Cortex of kidney (tissue), 1 donor: ENCODE measurements at places on chromosomes 1 and 21.

DNA sequence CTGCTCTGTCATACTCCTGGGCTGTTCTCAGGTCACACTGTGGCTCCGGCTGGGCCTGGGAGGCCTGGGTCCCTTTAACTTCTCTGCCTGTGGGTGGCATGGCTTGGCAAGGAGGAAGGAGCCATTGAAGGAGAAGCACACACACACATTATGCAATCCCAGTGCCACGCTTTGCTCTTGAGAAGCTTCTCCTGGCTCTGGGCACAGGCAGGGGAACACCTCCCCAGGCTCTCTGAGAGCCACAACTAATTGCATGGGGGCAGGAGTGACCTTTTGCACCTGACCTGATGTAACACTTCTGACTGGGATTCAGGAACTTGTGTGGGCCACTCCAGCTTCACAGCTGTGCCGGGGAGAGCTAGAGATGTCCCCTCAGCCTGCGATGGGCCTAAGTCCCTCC is 23.1 kb downstream of the LGR6 start:
- DNase-seq, result no peak

GRCh38 chr1:110266834-110267233 is 56.7 kb downstream of the KCNC4 start:
- no peak for DNase-seq

DNA sequence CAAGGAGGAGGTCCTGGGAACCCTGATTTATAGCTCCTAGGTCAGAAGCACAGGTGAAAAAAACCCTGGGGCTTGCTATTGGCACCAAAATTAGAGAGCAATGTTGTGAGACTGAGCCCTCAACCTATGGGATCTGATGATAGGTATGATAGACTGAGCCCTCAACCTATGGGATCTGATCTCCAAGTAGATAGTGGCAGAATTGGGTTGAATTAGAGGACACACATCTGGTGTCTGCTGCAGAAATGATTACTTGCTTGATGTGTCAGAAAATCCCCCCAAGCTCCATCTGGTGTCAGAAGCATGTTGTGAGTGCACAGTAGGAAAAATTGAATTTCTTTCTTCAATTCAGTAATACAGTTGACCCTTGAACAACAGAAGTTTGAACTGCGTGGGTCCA is 62.4 kb downstream of the MAP3K21 start:
- no peak for DNase-seq

DNA sequence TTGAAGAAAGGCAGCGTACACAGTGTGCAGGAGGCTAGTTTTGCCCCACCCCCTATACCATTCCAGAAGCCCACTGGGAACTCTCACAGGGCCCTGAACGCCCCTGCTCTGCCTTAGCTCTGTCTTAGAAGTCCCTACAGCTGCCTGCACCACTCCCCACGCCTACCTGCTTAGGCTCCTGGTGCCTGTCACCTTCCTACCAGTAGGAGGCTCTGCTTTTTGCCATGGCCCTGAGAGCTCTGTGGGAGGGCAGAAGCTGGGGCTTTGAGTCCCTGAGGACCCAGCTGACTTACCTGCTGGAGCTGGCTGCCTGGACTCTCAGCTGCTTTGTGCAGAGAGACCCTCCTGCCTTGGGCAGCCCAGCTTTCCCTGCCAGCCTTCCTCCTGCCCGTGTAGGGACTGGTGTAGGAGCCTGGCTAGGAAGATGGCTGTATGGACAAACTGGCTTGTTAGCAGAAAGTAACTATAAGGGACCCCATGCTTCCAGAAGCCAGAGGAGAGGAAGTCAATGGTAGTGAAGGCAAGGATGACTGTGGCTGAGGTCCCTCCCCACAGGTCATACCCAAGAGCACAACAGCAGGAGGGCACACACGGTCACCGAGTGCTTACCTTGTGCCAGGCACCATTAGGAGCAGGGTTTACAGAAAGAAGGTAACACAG is 9.8 kb upstream of the CELSR2 start:
- DNase-seq, result no peak

DNA sequence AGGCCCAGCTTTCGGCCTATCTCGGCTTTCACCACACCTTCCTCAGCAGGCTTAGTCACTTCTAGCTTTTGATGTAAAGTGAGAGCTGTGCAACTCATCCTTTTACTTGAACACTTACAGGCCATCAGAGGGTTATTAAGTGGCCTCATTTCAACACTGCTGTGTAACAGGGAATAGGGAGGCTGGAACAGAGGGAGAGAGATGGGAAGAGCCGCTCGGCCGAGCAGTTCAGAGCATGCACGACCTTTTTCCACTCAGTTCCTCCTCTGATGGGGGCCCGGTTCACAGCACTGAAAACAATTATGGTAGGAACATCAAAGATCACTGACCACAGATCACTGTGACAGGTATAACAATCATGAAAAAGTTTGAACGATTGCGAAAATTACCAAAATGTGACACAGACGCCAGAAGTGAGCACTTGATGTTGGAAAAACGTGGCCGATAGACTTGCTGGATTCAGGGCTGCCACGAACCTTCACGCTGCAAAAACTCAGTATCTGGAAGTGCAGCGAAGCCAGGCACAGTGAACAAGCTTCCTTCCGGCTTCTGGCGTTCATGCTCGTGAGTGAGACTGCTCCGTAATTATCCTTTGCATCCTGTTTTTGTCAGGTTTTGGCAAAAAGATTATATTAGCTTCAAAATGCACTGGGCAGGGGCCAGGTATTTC is 28.6 kb downstream of the AGPAT3 start:
- DNase-seq, result no peak

GRCh38 chr21:15289896-15290841 is 225.4 kb upstream of the NRIP1 start:
- DNase-seq, result no peak

- no peak for DNase-seq
Measured at GRCh38 chr1:11494771-11495170, 15.8 kb downstream of the DISP3 start.

- DNase-seq, result no peak
Measured at GRCh38 chr1:10788592-10789006, 7.8 kb downstream of the CASZ1 start.

- DNase-seq, result no peak
Measured at GRCh38 chr1:92881391-92881790, 49.6 kb downstream of the RPL5 start.

DNA sequence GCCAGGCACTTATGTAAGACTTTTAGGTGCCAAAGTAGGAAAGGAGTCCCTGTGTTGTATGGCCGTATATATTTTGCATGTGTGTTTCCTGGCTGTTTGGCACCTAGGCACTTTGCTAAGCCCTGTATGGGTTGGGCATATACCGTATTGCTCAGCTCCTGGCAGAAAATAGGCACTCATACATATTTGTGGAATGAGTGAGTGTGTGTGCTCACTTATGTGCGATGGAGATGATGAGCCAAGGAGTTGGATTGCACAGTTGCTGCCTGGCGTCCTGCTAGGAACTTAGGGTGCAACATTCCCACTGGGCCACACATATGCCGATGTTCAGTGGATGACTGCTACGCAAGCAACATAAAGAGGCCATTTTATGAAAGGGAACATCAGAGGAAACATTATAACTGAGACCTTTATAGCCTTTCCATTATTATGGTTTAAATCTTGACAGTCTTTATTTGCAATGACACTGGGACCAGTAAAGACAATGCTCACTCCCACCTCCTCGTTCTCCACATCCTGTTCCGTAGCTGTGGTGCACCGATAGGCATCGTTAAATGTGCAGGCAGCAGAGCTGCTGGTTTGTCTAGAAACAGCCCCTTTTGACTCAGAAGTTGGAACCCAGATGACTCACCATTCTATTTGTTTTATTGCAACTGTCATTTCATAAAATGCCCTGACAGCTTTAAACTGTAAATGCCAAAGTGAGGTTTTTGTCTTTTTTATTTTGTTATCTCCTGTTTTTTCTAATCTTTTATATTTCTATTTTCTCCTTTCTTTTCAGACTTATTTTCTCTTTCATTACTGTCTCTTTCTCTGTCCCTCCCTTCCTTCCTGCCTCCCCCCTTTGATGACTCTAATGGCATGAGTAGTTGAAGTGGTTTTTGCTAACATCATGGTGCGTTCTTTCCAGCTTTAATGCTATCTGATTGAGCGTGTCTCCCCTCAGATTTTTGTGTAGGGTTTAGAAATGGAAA is 36.1 kb downstream of the PEX14 start:
- DNase-seq, result no peak

DNA sequence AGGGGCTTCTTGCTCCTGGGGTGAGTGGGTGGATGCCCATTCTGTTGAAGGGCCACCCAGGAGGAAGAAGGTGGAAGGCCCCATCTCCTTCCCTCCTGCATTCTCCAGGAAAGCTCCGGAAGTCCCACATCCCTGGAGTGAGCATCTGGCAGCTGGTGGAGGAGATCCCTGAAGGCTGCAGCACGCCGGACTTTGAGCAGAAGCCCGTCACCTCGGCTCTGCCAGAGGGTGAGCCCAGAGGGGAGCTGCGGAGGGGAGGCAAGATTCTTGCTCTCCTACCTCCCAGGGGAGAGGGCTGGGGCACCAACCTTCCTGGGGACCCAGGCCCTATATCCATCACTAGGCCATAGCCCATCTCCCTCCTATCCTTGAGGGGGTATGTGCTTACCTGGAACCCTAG is 3.4 kb downstream of the IGFN1 start:
- DNase-seq, result no peak

DNA sequence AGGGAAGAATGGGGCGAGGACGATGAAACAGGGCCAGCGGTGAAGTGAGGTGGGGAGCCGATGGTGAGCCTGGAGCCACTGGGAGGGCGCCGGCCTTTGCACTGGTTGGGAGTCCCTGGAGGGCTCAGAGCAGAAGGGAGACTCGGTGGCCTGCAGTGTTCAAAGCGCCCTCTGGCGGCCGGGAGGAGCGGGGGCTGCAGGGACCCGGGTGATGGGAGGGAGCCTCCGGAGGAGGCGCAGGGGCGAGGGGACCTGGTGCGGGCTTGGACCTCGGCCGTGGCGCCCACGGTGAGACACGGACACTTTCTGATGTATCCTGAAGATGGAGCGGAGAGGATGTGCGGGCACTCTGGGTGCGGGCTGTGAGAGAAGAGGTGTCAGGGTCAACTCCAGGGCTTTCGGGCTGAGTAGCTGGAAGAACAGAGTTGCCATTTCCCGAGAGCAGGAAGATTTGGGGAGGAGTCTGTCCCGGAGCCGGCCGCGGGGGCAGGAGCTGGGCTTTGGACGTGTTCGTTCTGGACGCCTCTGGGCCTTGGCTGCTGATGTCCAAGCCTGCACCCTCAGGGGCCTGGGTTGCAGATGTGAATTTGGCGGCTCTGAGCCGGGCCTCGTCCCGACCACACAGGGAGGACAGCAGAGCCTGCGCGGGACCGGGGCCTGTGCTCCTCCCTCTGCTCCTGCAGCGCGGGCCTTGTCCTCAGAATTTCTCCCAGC is 29.7 kb downstream of the HEYL start:
- no peak for DNase-seq

DNA sequence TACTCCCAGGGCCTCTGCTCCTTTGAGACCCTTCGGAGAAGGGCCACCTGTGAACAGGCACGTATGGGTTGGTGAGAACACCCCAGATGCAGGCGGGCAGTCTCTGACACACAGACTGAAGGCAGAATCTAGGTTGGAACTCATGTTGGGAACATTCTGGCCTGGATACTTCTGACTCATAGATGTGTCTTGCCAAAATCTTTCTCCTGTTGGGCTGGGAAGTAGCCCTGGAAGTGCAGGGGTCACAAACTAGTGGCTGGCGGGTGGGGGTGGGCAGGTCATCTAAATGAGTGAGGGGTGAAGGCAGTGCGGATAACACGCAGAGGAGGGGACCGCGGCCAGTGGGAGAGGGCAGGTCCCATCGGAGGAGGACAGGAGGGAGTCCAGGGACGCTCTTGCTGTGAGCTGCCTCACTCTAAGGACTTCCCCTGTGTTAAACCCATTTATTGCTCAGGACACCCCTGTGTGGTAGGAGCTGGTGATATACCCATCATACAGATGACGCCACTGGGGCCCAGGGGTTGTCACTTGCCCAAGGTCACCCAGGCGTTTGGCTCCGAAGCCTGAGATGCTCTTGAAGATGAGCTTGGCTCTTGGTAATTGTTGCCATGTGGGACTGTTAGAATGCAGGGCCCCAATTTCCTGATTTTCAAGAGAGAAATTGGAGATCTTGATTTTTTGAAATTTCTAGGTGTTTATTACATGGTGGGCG is 181.0 kb downstream of the PTPRU start:
- DNase-seq, result no peak

- no peak for DNase-seq
Measured at GRCh38 chr1:245126530-245126929, 28.3 kb upstream of the KIF26B start.

DNA sequence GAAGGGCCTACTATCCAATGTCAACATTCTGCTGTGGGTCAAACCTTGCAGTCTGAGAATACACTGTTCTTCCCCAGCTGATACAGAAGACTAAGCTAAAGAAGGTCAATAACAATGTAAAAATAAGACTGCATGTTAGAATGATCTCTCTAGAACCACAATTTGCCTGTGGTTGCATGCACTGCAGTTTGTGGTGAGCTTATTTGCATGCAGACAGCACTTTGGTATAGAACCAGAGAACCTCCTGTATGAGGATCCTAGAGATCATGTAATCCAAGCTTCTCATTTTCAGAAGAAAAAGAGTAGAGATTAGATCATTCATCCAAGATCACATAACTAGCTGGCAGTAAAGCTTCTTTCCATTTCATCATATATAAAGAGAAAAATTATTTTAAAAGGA is 15.8 kb downstream of the SYNJ1 start:
- DNase-seq, result no peak

GRCh38 chr21:43279578-43279894 is 110.7 kb downstream of the CRYAA start:
- no peak for DNase-seq

GRCh38 chr1:2501041-2501819 is 25.1 kb downstream of the PLCH2 start:
- DNase-seq, result no peak

GRCh38 chr1:119222271-119222670 is 81.8 kb upstream of the WARS2 start:
- DNase-seq, result no peak

DNA sequence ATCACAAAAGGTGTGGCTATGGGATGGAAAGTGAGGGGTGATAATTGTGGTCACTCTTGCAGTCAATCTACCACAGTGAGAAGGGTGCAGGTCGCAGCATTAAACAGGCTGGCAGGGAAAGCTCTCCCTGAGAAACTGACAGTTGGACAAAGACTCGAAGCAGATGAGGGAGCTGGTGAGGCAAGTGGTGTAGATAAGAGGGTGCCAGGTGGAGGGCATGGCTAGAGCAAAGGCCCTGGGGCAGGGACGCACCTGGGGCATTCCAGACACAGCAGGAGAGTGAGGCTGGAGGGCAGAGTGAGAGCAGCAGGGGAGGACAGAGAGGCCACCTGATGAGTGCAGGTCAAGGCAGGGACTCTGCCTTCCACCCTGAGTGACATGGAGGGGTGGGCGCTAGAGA is 264.8 kb downstream of the PRDM2 start:
- DNase-seq, result no peak

DNA sequence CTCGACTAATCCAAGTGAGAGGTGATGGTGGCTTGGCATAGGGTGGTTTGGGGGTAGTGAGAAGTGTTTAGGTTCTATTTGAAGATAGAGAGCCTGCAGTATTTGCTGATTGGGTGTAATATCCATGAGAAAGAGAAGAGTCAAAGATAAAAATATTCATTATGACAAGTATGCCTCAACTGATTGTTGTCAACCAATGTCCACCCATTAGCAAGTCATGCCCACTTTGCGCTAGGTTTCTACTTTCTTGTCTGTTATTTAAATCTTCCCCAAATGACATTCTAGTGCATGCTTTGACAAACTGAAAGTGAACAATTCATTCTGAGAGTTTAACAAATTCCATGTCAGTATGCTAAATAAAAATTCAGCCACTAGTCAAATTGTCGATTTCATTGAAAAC is 3.8 kb upstream of the XCL1 start:
- DNase-seq, result no peak

GRCh38 chr21:33313183-33313582 is 11.6 kb upstream of the IFNAR1 start:
- no peak for DNase-seq

- no peak for DNase-seq
Measured at GRCh38 chr1:97623220-97623619, 297.6 kb downstream of the DPYD start.
